ENCODE measurements at places on chromosomes 3 and 15.
A peak's percentile ranks its signal among the peaks of the same experiment; 100 is the strongest.

DNA sequence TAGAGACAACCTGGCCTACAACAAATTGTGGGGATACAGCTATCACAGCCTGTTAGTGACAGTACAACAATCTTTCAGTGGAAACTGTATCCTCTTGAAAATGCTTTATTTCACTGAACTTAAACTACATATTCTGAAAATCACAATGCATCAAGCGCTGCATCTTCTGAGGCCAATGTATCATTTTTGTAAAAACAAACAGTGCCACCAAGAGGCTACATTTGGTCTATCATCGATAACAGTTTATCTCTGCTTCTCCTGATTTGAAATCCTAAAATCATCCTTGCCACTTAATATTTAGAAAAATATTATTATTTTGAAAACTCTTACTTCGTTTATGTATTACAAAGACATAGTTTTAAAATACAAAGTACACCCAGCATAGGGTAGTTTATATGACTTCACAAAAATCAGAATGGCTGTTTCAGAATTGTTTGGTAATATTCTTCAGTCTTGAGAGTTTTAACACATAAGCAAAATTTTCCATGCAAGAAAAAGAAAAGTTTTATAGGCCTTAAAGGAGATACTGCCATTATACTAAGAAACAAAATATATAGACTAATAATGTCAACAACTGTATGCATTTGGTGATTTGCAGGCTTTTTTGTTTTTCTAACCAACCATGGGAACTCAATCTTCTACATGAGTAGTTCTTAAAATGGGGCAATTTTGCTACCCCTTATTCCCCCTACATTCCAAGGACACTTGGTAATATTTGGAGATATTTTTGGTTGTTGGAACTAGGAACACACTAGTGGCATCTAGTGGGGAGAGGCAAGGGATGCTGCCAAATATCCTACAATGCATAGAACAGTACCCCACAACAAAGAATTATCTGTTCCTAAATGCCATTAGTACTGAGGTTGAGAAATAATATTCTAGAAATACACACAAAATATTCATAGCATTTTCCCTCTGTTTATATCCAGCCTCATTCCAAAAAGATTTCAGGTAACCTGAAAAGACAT, 42.3 kb downstream of the WDR72 start:
- DNase-seq: peak; percentile 24

GRCh38 chr3:72803573-72803972, 44.7 kb downstream of the SHQ1 start:
- DNase-seq: no peak

DNA sequence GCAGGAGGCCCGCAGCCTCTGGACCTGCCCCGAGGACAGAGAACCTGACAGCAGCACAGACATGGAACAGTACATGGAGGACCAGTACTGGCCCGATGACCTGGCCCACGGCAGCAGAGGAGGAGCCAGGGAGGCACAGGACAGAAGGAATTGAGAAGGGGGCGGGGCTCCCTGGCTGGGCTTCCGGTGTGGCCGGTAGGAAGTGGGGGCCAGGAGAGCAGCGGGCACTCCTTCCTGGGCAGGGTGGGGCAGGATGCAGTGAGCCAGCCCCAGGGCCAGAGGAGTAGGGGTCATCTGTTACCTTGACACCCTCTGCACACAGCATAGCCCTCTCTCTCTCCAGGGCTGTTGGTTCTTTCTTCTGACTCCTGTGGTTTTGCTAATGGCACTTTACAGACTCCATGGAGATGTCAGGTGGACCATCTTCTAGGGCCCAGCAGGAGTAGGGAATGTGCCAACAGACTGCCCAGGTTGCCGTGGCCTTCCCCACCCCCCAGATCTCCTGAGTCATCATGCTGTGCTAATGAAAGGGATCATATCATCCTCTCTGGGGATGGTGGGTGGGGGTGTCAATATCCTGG, 8.6 kb upstream of the ISG20 start:
- DNase-seq: no peak

GRCh38 chr3:56931836-56932235, 128.6 kb upstream of the SPATA12 start:
- no peak for DNase-seq

- DNase-seq: no peak
Measured at GRCh38 chr15:57870667-57871066, 164.2 kb downstream of the POLR2M start.

DNA sequence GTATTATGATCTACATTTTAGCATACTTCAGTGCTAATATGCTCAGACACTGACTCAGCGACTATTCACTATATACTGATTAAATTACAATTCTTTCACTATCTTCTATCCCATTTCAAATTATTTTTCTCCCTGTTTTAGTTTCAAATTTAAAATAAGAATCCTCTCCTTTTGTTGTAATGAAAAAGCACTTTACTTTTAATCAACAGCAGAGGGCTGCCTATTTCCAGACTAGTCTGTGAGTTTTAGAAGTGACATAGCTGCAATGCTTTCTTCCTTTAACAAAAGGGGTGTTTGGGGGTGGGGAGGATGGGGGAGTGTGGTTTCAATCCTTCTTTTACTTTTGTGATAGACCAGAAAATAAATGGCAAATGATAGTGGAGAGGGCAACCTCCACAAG, 2.4 kb downstream of the NEDD4 start:
- DNase-seq: no peak

GRCh38 chr3:191047930-191048329, 151.1 kb upstream of the OSTN start:
- no peak for DNase-seq
